ENCODE measurements at places on chromosomes 12 and 14.

- DNase-seq, result no peak
Observed at GRCh38 chr12:102052192-102053061, 9.4 kb downstream of the WASHC3 start.

- no peak for DNase-seq
Observed at GRCh38 chr14:63727231-63727735, 582 bp downstream of the SGPP1 start.

DNA sequence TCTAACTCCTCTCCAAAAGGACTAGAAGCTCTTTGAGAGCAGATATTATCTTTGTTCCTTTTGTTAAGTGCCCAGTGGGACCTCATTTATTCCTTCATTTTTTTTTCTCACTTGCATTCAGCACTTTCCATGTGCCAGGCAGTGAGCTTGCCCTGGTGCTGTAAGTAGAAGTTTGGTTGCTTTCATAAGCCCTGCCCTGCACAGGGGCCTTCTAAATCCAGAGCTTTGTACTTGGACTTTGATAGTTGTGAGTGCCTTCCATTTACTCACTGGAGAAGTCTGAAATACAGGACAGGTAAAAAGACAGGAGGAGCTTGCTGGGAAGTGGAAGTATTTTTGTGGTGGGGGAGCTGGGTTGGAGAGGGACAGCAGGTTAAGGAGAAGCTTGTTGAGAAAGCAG is 56.7 kb upstream of the PTCSC3 start:
- DNase-seq, result no peak

GRCh38 chr12:83996671-83997070 is 915.9 kb downstream of the SLC6A15 start:
- no peak for DNase-seq

DNA sequence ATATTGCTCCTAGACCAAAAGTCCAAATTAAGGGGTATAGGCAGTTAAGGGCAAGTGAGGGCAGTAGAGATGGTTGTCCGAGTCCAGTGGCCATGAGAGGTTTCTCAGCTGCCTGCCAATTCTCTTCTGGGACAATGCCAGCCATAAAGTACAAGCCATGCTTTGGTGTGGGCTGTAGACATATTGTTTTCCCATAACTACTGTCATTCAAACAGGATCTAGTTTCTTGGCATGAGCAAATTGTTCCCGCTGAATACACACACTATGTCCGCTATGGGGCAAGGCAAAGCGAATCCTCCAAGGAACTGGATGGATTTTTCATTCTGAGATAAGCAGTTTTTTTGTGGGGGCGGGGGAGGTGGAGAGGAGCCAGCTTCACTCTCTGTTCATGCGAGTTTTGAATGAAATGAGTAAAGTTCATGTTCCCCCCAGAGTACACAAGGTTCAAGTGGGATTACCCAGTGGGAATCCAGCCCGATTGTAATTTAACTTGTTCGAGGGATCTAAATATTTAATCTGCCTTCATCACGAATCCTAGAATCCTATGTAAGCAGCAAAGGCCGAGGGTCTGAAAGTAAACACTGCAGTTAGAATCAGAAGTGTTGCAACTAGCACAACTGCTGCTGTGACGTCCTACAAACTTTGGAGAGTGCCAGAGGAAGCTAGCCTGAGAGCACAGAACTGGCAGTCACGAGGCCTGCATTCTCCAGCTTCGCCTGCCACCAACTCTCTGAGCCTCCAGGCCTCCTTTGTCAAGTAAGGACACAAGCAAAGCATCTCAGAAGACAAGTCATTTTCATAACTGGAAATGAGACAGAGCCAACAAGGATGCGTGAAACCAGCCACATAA is 137.0 kb downstream of the CRADD start:
- no peak for DNase-seq

GRCh38 chr12:68560851-68561422 is 49.8 kb upstream of the RAP1B start:
- no peak for DNase-seq

DNA sequence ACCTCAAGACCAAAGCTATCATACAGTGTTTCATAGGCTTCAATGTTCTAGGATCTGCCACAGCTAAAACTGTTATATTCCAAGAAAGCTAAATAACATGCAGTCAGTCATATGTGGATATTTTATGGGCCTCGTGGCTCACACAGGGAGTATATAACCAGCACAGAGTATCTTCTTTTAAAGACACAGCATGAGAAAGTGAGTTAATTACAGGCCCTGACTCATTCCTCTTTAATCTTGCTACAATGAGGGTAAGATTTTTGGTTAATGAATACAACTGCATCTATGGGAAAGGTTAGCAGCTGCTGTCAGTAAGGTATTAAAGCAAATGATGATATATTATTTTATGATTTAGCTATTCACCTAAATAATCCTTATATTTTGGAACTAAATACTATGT is 111.0 kb downstream of the TRAFD1 start:
- no peak for DNase-seq

DNA sequence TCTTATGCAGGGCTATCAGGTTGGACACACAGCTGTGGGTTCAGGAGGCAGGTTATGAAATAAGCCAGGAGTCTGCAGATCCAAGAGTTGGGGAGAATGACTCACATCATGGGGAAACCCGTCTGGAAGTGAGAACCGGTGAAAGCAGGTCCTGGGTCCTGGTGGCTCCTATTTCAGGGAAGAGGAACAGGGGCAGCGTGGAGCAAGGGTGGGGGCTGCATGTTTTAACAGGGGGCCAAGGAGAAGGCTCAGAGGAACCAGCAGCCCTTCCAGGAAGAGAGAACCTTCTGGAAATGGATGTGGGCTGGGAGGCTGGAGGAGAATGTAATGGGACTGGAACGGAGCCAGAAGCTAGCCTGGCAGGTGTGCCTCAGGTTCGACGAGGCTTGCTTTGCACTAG is 7.8 kb upstream of the KRT74 start:
- no peak for DNase-seq

- DNase-seq, result no peak
Observed at GRCh38 chr12:47193066-47193465, 113.3 kb upstream of the AMIGO2 start.

DNA sequence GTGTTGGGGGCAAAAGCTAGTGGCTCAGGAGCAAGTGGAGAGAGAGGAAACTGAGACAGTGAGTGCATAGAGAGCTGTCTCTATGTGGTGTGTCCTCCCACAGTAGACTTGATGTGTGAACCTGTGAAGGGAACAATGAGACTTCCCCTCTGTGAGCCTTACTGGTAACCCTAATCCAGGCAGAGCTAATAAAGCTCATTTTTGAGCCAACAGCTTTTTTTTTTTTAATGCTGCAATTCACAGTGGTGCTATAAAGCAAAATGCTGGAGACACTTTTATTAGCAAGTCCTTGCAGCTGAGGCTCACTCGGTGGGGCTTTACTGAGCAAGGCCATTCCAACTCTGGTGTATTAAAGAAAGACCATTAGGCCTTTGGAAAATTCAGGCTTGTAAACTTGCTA is 26.9 kb downstream of the FBXW8 start:
- DNase-seq, result no peak

- no peak for DNase-seq
Observed at GRCh38 chr12:113190761-113191160, 5.2 kb downstream of the RITA1 start.

DNA sequence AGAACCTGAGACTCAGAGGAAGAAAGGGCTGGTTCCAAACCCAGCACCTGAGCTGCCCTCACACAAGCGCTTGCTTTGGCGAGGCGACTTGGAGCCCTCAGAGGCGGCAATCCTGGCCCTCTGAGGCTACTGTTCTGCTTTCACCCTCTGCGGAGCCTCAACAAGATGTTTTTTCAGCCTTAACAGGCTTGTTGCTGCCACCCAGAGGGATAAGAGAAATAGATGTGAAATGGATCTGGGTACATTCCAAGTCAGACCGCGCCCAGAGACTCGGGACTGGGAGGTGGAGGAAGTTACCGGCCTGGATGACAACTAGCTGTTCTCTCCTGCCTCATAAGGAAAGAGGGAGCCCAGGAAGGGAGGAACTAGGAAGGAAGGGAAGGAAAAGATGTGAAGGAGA is 89.6 kb downstream of the TTC7B start:
- no peak for DNase-seq

DNA sequence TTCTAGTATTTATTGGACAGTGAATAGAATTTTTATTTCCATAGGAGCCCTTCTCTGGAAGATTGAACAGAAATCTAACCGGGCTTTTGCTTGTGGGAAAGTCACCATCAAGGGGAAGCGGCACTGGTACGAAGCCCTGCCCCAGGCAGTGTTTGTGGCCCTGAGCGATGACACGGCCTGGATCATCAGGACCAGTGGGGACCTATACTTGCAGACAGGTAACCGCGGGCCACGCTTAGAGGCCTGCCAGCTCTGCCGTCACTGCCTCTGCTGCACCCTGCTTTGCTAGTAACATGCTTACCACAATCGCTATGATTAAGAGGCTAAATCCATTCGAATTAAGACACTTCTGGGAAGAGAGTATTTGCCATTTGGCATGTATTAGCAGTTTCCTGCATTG is 69.2 kb downstream of the ANKRD9 start:
- no peak for DNase-seq

DNA sequence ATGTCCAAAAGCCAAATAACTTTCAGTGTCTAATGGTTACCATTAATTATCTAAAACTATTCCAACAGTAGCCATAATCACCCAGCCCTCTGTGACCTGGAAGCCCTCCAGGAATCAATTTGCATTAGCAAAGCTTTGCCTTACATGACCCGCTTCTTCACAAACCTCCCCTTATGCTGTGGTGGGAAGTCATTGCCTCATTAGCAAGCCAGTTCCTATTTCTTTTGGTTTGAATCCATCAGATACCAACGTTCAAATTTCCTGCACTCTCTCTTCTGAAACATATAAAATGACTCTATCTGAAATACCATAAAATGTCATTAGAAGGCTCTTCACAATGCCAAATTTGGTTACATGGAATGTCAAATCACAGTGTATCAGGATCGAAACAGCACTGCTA is 268.3 kb upstream of the PRKD1 start:
- DNase-seq, result no peak

DNA sequence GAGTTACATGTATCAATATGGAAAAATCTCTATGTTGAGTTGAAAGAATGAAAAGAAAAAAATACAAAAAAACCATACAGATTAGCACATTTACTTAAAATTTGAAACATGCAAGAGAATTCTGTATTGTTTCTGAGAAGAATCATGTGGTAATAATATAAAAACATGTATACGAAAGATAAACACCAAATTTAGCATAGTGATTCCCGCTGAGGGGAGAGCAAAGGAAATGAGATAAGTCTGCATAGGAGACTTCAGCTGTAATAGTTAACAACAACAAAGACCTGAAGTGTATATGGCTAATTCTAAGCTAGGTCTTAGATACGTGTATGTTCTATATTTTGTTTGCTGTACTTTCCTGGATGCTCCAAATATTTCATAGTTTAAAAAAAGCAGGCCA is 46.5 kb downstream of the FNTB start:
- no peak for DNase-seq
